ENCODE measurements at places on chromosomes 7 and 10.

- no peak for DNase-seq
Measured at GRCh38 chr10:58781873-58782488, 269.3 kb downstream of the BICC1 start.

DNA sequence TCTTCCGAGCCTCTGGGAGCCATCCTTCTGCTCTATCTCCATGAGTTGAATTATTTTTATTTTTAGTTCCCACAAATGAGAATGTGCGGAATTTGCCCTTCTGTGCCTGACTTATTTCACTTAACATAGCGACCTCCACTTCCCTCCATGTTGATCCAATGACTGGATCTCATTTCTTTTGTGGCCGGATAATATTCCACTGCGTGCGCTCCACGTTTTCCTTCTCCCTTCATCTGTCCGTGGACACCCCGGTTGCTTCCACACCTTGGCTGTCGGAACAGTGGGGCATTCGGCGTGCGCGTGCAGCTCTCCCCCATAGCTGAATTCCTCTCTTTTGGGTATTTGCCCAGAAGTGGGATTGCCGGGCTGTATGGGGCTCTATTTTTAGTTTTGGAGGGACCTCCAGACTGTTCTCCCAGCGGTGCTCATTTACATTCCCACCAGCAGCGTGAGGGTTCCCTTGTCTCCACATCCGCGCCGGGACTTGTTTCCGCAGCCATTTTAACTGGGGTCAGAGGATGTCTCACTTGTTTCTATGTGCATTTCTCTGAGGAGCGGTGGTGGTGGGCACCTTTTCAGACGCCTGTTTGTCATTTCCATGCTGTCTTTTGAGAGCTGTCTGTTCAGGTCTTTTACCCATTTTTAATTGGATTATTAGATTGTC is 51.0 kb upstream of the SUN1 start:
- DNase-seq = no peak

- DNase-seq = no peak
Measured at GRCh38 chr10:125020871-125021270, 78.9 kb downstream of the ZRANB1 start.

DNA sequence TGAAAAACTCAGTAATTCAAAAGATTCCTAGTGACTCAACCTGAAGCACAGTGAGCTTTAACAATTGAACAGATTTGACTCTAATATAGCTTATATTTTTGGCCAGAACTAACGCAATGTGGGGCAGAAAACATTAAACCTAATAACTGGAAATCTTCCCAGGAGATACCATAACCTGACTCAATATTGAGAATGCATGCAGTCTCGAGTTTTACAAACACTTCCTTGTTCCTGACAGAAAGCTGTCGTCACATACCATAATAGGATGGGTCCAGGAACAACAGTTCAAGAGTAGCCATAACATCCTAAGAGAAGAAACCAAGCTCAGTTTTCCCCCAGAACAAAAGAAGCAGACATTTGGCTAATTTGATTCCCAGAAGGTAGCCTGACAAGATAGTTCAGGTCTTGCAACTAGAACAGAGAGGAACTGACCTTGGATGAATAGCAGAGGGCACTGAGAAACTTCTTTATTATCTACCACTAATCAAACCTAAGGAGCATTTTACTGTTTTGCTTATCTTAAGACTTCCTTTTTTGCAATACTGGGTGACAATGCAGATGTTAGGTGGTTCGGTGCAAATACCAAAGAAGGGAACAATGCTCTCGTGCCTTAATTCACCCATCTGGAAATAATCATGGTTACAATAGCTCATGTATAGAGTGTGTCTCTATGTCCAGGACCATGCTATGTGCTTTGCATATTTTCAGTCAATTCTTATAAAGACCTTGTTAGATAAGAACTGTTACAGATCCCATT is 38.6 kb upstream of the ACSL5 start:
- DNase-seq = no peak

GRCh38 chr10:72088889-72089575 is 681 bp upstream of the SPOCK2 start:
- no peak for DNase-seq

GRCh38 chr7:103010211-103010610 is 64.4 kb downstream of the FBXL13 start:
- no peak for DNase-seq

- DNase-seq = no peak
Measured at GRCh38 chr10:6067457-6067856, 5.3 kb upstream of the IL2RA start.

DNA sequence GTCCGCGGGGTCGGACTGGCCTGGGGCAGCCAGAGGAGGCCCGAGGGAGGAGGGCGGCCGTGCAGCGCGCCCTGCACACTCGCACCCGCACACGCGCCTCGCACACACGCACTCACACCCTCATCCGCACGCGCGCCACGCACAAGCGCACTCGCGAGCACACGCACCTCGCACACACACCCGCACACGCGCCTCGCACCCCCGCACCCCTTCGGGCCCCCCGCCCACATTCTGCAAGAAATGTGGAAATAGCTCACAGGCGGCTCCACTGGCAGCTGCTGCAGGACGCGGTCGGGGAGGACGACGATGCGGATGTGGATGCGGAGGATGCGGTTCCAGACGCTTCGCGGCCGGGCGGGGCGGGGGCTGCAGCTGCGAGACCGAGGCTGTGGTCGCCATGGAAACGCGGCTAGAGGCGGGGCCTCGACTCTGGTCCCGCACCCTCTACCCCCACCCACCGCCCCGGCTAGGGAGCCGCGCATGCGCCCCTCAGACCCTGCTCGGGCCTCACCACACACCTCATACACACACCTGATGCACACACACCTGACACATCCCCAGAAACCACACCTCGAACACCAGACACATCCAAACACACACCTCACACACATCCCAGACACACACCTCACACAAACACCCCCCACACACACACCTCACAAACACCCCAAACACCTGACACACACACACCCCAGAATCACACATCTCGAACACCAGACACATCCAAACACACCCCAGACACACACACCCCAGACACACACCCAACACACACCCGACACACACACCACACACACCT is at the start of gene CALY:
CALY (minus strand) TSS at position 320 of the 793 bp plus-strand sequence. CDS start 7,907 bp downstream, outside the sequence.
- peak; percentile 75 for DNase-seq

GRCh38 chr7:158816271-158816670 is 13.0 kb downstream of the ESYT2 start:
- no peak for DNase-seq

DNA sequence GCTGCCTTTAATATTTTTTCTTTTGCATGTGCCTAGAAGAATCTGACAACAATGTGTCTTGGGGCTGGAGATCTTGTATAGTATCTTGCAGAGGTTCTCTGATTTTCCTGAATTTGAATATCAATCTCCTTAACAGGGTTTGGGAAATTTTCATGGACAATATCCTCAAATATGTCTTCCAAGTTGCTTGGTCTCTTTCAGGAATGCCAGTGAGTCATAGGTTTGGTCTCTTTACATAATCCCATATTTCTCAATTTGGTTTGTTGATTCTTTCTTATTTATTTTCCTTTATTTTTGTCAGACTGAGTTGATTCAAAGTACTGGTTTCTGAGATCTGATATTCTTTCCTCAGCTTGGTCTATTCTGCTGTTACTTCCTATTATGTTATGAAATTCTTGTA is 208.7 kb upstream of the GLI3 start:
- no peak for DNase-seq

- peak; percentile 90 for DNase-seq
Measured at GRCh38 chr7:44748045-44748947, at the start of gene ZMIZ2. ZMIZ2 (plus strand) TSS chr7:44748847; CDS start chr7:44756250, 7,403 bp downstream.

- no peak for DNase-seq
Measured at GRCh38 chr10:113620511-113620910, 43.3 kb downstream of the NRAP start.

DNA sequence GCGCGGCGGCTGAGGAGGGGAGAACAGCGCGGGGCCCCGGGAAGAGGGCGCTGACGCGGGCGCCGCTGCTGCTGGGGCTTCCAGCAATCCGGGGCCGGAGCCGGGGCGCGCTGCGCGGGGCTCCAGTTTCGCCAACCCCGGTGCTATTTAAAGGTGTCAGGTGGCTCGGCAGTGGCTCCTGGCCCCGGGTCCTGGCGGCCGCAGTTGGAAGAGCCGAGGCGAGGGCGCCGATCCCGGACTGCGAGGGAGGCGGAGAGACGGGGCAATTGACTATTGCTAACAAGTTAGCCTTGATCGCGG is 347 bp downstream of the LBX1 start:
- no peak for DNase-seq

DNA sequence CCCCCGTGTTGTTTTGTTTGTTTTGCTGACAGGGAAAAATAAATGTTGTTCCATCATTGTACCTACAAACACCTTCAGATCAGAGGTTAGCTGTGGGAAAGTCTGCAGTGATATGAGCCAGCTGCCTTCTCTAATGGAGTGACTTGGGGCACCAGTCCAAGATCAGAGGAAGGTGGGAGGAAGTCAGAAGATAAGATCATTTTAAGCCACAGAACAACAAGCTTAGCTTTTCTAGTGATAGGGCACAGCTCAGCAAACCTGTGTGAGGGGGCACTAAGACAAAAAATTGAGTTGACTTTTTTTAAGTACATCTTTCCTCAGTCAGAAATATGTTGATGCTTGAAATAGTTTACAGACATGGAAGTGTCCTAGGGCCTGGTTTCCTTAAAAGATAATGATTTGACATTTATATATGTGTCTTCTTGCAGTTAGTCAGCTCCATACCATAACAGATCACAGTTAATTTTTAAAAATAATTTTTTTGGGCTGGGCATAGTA is 240.3 kb upstream of the KAT6B start:
- no peak for DNase-seq

Measured in activated T-helper 1 cell treated with anti-CD3 and anti-CD28 coated beads, Interleukin-2, amount 50 U/mL, for 16 hours (primary cell).